AG09309 (cell line): ENCODE measurements at places on chromosomes 13 and 19.
A peak's percentile ranks its signal among the peaks of the same experiment; 100 is the strongest.

GRCh38 chr19:38317104-38317612 lies 1.4 kb upstream of the YIF1B start:
- DNase-seq = no peak

DNA sequence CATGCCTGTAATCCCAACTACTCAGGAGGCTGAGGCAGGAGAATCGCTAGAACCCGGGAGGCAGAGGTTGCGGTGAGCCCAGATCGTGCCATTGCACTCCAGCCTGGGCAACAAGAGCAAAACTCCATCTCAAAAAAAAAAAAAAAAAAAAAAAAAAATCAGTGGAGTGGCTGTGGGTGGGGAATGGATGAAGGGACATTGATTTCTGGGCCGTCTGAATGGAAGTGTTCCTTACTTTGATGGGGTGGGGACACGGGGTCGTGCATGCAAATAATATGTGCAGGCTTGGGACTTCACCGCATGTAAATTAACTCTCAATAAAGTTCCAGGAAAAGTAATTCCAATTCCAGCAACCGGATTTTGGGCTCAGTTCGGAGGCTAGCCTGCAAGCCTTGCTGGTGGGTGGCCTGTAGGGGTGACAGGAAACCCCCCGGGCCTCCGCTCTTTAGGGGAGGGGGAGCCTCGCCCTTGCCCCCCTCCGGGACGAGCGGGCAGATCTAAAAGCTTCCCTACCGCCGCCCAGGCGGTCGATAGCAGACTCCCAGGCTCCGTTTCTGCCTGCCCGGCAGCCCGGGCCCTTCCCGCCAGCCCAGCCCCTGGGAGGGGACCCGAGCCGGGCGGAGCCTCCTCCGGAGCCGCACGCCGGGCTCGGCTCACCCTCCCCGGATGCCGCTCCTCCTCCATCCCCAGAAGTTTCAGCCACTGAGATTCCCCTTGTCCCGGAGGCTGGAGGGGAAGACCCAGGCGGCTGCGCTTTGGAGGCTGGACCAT lies 48.0 kb upstream of the ADGRE5 start:
- no peak for DNase-seq

GRCh38 chr19:2587001-2587719 lies 111.2 kb downstream of the GADD45B start:
- DNase-seq = no peak

- no peak for DNase-seq
Observed at GRCh38 chr19:15976836-15977689, 28.3 kb downstream of the OR10H4 start.

- DNase-seq = no peak
Observed at GRCh38 chr19:50669302-50670101, 20.3 kb downstream of the C19orf81 start.

- DNase-seq = no peak
Observed at GRCh38 chr19:18266771-18267686, 7.2 kb downstream of the IQCN start.

DNA sequence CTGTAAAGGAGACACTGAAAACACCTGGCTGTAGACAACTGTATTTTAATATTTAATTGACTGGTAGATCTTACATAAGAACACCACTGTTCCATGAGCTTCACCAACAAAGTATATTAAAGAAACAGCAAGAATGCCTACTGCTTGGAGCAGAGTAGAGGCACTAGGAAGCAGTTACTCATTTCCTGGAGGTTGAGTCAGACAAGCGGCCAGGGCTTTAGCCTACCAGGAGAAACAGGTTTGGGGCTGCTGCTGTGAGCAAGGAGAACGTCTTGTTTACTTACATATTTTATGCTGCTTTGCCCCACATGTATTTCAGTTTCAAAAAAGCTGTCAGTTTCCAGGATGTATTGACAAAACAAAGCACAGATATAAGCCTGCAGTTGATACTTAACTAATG lies 33.4 kb downstream of the ALG5 start:
- peak; percentile 49 for DNase-seq

- no peak for DNase-seq
Observed at GRCh38 chr13:27465611-27466010, 15.2 kb upstream of the MTIF3 start.

GRCh38 chr13:64305246-64305645 lies 2889.6 kb upstream of the PCDH20 start:
- peak; percentile 5 for DNase-seq

- DNase-seq = no peak
Observed at GRCh38 chr19:48118131-48118517, 7.5 kb upstream of the PLA2G4C start.

DNA sequence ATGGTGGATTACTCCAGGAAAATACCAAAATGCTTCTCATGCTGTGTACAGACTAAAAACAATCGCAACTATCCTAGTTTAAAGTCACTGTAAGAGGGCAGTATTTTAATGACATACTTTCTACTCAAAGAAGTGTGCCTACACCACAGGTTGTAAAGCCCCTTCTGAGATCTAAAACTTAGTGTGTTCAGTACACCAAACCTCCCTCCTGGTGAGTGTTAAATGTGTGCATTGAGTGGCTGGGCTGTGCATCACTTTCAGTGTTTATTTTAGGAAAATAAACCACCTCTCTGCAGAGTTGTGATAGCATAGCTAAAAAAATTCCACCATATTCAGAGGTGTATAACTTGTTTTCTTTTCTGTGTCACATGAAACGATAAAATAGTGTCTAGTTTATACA lies 263.7 kb downstream of the DACH1 start:
- DNase-seq = no peak

- no peak for DNase-seq
Observed at GRCh38 chr13:80742033-80742432, 401.1 kb upstream of the SPRY2 start.

DNA sequence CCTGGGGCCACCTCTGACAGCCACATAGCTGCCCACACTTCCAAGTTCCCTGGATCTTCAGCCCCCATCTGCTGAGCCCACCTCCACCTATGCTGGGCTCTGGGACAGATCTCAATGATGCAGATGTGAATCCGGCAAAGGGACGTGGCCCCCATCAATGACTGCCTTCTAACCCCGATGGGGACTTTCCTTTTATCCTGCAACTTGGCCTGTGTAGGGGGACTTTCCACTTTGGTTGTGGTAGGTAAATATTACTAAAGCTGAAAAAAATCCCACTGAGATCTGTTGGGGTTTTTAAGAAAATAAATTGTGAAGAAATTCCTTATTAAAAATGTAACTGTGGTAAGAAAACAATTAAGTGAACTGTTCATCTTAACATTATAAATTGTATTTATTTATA lies 20.8 kb upstream of the ASPDH start:
- no peak for DNase-seq

- DNase-seq = no peak
Observed at GRCh38 chr13:97338571-97338970, 95.4 kb upstream of the RAP2A start.

GRCh38 chr13:43799191-43799590 lies 12.4 kb upstream of the ENOX1 start:
- no peak for DNase-seq

GRCh38 chr13:74443631-74444030 lies 309.4 kb upstream of the KLF12 start:
- peak; percentile 52 for DNase-seq

DNA sequence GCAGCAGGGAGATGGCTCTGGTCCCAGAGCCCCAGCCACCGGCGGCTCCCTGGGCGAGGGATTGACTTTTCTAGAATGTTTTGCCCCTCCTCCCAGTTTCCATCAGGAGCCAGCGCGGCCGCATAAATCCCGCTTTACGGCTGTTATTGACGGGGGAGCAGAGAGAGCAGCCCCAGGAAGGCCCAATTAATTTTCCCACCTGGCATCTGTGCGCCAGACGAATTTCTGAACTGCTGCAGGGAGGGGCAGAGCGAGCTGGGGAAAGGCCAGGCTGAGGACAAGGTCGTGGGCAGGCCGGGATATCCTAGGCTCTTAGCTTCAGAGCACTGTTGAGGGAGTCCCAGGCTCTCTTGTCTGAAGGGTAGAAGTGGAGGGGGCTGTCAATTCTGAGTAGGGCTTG lies 24.7 kb downstream of the ZNRF4 start:
- DNase-seq = no peak

DNA sequence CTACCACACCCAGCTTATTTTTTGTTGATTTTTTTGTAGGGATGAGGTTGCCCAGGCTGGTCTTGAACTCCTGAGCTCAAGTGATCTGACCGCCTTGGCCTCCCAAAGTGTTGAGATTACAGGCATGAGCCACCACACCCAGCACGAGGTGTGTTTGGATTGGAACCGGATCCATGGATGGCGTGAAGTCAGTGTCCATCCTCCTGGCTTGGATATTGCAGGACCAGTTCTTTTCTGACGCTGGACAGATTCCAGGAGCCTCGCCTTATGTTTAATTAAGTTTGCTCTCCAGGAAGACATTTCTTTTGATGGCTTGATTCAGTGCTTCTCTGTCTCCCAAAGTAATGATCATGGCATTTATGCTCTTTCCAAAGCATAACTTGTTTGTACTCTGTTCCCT lies 14.4 kb upstream of the RFXAP start:
- DNase-seq = no peak

DNA sequence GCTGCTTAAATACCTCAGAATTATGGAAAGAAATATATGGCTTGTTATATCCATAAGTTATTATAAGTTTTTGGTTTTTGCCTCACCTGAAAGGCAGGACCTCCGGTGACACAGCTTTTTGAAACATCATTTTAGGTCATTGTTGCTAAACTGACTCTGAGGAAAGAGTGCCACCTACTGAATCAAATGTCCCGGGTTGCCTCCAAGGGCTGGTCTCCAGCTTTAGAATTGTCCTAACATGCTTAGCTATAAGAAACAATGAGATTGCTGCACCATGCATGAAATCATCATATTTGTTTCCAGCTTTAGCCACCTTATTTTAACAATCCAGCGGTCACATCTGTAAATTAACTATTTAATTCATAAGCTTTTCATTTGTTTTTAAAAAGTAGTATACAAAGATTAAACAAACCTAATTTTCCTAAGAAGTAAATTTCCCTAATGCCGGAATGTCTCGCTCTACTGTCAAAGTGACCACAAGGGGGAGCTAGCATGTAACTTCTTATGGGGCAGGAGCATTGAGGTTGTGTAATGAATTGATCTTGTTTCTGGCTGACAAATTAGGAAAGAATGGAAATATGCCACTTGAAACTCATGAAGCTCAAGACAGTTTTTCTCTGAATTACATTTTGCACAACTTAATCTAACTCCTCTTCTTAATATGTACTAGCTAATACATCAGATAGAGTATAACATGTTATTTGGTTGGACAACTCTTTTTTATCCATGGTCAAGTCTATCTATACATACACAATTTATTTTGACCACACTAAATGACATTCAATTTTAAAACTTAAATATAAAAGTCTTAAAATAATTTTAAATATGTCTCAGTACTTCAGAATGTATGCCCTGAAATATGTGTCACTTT lies 6.7 kb upstream of the PCDH17 start:
- no peak for DNase-seq

- no peak for DNase-seq
Observed at GRCh38 chr13:95254339-95254738, 46.9 kb downstream of the ABCC4 start.

- no peak for DNase-seq
Observed at GRCh38 chr19:39941615-39942365, 7.4 kb upstream of the FCGBP start.

- DNase-seq = no peak
Observed at GRCh38 chr13:45752510-45752909, 50.4 kb downstream of the CBY2 start.

DNA sequence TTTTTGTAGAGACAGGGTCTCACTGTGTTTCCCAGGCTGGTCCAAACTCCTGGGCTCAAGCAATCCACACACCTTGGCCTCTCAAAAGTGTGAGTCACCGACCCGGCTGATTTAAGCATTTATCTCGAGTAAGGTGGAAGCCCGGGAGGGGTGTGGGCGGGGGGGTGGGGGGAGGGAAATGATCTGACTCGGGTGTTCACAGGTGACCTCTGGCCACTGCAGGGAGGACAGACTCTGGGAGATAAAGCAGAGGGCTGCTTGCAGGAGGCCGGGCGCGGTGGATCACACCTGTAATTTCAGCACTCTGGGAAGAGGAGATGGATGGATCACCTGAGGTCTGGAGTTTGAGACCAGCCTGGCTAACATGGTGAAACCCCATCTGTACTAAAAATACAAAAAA lies 7.9 kb downstream of the DENND1C start:
- no peak for DNase-seq

DNA sequence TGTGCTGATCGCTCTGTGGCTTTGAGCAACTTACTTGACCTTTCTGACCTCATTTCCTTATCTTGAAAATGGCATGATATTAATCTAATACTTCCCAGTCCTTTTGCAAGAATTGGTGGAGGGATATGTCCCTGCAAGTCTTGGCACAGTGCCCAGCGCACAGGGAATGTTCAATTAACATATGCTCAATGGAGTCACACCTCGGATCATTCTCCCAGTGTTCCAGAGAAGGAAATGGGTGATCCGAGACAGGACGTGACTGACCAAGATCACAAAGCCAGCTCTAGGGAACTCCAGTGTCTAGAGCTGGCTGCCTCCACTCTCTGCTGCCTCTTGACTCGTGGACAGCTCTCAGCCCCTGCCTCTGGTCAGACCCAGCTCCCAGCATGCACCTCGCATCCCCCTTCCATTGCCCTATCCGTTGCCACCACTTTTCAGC lies 3.6 kb downstream of the CDC42EP5 start:
- no peak for DNase-seq

- DNase-seq = no peak
Observed at GRCh38 chr19:13008926-13009787, 13.9 kb downstream of the NFIX start.

DNA sequence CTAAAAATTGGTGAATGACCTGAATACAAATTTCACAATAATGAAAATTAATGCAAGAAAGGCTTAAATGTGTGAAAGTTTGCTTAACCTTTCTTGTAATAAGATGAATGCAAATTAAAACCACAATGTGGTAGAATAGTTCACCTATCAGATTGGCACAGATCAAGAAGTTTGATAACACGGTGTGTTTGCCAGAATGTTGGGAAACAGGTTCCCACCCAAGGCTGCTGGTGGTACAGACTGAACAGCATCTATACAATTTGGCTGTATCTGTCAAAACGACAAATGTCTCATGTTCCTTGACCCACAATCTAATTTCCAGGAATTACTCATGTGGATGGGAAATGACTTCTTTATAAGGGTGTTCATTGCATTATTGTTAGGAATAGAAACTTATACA lies 8.6 kb upstream of the IRS2 start:
- DNase-seq = no peak

GRCh38 chr13:98853771-98854221 lies 101.3 kb upstream of the SLC15A1 start:
- peak; percentile 68 for DNase-seq

DNA sequence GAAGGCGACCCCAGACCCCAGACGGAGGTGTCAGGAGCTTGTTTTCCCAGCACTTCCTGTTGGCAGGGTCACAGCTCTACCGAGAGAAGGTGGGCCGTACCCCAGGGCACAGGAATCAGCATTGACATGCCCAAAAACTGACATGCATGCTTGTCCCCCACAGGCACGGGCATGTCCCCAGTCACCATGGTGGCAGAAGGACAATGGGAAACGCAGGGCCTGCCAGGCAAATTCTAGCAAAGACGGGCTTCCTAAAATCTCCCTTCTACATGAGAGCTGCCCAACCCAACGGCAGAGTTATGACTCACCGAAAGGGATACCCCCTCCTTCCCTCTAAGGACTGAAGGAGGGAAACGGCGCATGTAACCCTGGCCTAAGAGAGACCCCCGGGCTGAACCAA lies 18.5 kb downstream of the TSHZ3 start:
- DNase-seq = no peak

GRCh38 chr13:68099631-68100030 lies 869.5 kb upstream of the PCDH9 start:
- DNase-seq = no peak
